ENCODE measurements at places on chromosomes 12 and 14. TPM values are rescaled to one million over a fixed set of nuclear protein-coding genes. Genes with fewer than 3 reads are reported as not detected.

The BHLHE41 gene
- 1.3 TPM for total RNA-seq

The AQP2 gene
- not detected for total RNA-seq

The RTL1 gene
- not detected for total RNA-seq

The PLEKHG7 gene
- total RNA-seq, result not detected

The PZP gene
- not detected for total RNA-seq

The ADAM21 gene
- not detected for total RNA-seq

The ANKRD33 gene
- not detected for total RNA-seq
